ENCODE measurements at places on chromosomes 11 and 22.

GRCh38 chr11:63680834-63681320 lies 423 bp upstream of the RTN3 start:
- DNase-seq, result no peak

DNA sequence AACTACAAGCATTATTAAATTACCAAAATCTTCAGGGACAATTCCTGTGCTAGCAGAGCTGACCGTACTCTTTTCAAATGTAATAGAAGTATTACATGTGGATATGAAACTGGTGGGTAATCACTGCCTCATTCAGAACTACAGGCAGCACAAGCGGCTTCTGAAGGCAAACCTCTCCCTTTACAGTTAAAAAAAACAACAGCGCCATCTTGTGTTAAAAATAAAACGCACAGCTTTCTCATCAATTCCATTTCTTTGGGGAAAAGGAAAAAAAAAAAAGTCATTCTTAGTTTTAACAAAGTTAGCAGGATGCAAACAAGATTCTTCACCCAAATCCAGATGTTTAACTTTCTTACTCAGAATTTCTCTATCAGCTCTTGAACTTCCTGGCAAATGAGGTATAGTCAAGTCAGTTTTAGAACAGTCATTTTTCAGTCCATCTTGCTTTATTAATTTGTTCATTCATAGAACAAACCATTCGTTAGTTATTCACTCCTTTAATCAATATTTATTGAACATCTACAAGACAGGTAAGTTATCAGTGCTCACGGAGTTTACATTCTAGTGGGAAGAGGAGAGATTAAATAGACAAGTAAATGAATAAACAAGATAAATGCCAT lies 331.8 kb upstream of the MPPED2 start:
- DNase-seq, result no peak

GRCh38 chr22:17155941-17156340 lies 3.1 kb downstream of the HDHD5 start:
- DNase-seq, result no peak

- DNase-seq, result no peak
Measured at GRCh38 chr22:31650391-31650790, 11.6 kb downstream of the PISD start.

DNA sequence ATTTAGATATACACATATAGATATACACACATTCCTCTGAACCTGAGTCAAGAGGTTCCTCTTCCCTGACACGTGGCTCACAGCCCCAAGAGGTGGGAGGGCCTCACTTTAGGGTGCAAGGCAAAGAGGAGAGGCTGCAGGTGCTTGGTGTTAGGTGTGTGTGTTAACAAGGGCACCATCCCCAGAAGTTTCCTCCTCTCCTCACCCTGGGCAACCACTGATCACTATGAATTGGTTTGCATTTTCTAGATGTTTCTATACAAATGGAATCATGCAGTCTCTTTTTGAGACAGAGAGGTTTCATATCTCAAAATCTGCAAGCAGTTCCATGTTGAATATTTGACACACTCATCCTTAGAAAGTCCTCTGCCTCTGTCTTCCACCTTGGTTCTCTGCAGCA lies 120.9 kb upstream of the NECTIN1 start:
- DNase-seq, result no peak

- no peak for DNase-seq
Measured at GRCh38 chr22:30010789-30011405, 69.4 kb upstream of the HORMAD2 start.

GRCh38 chr11:126416542-126417090 lies 61.1 kb downstream of the ST3GAL4 start:
- DNase-seq, result peak; percentile 80

- no peak for DNase-seq
Measured at GRCh38 chr11:104895634-104896033, 2.6 kb downstream of the CASP12 start.

- peak; percentile 60 for DNase-seq
Measured at GRCh38 chr11:798093-798713, at the start of gene SLC25A22. SLC25A22 (minus strand) TSS chr11:798281; CDS start chr11:795006, 3,275 bp downstream.

DNA sequence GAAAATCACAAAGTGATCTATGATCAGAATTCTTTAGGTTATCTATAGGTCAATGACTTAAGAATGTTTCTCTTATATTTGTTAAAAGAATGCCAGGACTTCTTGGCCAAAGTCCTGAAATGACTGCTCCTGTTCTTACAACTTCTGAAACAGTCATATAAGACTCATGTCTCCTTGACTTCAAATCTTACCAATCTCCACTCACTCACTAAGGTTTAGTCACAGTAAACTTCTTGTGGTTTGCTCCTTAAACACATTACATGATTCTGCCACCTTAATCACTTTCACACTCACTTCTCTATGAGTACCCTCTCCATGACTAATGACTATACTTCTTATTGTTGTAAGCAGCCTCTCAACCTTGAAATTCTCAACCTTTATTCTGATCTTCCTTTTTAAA lies 648.7 kb upstream of the CCDC179 start:
- no peak for DNase-seq

GRCh38 chr11:35357923-35358322 lies 61.4 kb downstream of the SLC1A2 start:
- DNase-seq, result no peak

- DNase-seq, result no peak
Measured at GRCh38 chr22:17920145-17920605, 104.2 kb downstream of the MICAL3 start.

- DNase-seq, result no peak
Measured at GRCh38 chr11:72578991-72579815, 95.0 kb downstream of the PDE2A start.

GRCh38 chr11:60098508-60098907 lies 10.0 kb downstream of the MS4A2 start:
- no peak for DNase-seq

DNA sequence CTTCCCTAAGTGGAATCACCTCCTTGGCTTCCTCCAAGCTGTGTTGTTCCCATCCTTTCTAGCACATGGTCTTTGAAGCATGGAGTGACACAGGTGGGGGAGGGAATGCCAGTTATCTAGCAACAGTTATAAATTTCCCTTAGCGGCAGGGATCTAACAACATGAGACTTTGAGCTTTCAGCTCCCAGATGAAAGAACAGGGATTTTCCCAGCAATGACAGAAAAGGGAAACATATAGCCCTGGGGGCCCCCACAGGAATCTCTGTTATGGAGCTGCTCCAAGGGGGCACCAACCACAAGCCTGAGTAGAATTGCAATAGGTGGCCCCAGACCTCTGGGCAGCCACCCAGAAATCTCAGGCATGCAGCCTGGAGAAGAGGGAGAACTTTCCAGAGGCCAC lies 163.0 kb downstream of the GRIK4 start:
- DNase-seq, result no peak

GRCh38 chr11:82557274-82557673 lies 176.4 kb downstream of the FAM181B start:
- DNase-seq, result no peak

DNA sequence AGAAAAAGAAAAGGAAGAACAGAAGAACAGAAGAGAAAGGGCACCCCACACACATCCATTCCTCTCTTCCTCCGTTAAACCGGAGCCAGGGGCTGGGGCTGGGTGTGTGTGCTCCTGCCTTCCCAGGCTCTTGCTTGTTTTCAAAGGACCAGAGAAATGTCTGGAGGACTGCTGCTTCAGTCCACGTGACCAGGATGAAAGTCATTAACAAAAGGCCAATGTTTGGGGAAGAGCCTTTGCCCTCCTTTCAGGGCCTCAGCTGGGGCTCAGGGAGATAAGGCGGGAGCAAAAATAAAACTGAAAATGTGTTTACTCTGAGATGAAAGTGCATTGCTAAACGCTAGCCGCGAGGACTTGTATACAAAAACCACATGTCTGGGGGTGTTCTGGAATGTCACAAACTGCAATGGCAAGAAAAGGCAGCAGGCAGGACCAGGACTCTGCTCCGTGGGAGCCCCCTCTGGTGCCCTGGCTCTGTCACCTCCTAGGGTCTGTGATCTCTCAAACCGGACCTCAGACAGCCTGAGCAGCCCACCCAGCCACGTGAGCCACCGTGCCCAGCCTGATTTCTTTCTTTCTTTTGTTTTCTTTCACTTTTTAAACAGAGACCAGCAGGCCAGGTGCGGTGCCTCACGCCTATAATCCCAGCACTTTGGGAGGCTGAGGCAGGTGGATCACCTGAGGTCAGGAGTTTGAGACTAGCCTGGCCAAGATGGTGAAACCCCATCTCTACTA lies 31.6 kb upstream of the MYH9 start:
- peak; percentile 16 for DNase-seq

GRCh38 chr22:21030621-21031544 lies 1.5 kb downstream of the SLC7A4 start:
- no peak for DNase-seq

- no peak for DNase-seq
Measured at GRCh38 chr11:76653674-76654284, 16.8 kb downstream of the LRRC32 start.

DNA sequence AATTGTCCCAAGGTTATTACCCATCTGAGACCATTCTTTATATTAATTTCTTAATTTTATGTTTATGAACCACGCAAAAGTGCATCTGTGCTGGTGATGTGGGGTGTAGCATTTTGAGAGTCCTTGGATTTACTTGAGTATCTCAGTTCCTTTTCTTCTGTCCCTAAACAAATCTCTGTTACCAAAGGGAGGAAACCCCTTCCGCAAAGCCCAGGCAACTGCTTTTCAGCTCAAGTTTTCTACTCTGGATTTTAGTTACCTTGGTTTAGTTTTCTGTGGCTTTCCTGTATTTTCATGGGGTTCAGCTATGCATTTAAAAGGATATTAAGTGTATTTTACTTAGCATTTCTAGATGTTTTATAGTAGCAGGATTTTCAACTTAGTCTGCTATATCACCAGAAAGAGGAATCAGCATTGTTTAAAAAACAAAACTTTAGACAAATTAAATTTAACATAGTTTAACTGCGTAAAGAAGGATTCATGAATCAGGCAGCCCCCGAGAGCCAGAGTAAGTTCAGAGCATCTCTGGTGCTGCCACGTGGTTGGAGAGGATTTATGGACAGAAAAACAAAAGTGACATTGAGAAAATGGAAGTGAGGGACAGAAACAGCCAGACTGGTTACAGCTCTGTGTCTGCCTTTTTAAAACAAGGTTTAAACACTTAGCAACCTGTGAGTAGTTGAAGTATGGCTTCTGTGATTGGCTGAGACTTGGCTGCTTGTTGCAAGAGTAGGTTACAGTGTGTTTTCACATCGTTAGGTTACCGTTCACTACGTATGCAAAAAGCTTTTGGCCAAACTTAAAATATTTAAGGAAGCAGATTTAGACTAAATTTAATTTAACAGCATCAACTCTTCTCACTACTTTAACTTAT lies 9.6 kb downstream of the ADM start:
- DNase-seq, result no peak

DNA sequence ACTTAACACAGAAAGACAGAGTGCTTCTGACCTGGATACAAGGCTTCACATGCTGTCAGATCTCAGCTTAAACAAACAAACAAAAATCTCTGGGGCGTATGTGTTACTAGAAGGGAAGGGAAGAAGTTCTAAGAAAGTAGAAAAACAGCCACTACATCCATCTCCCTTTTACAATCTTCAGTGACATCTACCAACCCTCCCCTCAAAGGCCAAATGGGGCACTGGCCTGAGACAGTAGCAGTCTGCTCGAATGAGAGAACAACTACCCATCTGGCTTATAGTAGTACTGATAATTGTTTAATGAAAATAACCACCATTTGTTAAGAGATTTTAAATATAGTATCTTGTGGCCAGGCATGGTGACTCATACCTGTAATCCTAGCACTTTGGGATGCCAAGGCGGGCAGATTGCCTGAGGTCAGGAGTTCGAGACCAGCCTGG lies 29.4 kb downstream of the CCDC83 start:
- DNase-seq, result no peak

DNA sequence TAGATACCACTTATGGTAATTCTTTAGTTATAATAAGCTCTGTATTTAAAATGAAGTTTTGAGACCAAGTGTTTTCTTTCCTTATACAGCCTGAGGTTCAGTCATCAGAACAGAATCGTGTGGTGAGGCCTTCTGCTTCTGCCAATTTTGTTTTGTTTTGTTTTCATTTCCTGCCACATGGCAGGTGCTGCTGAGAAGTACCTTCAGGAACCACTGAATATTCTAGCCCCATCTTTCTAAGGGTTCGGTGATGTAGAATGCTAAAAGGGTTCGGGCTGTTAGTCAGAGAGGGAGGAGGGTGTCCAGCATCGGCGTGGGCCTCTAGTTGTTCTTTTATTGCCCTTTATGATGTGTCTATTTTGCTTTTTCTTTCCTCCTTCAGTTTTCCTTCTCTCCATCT lies 25.8 kb downstream of the TNRC6B start:
- DNase-seq, result no peak

DNA sequence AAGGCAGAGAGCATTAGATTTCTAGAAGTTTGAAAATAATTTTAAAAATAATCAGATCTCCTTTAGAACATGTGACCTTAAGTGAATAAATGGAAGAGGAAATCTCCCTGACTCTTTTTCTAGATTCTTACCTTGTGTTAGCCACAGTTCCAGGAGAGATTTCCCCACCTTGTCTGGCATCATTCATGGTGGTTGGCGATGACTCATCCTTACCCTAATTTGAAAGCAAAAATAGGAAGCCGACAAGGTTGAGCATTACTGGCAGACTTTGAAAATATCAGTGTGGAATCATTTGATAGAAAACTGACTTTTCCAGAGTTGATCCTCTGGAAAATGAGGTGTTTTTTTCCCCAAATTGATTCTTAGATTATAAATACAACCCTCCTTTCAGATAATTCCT lies 48.1 kb downstream of the CNTN5 start:
- no peak for DNase-seq

- no peak for DNase-seq
Measured at GRCh38 chr11:65559535-65559934, 1.4 kb upstream of the LTBP3 start.

- no peak for DNase-seq
Measured at GRCh38 chr11:11290354-11290753, 62.7 kb downstream of the CSNK2A3 start.

GRCh38 chr11:2192435-2192834 lies 20.8 kb upstream of the TH start:
- DNase-seq, result no peak

DNA sequence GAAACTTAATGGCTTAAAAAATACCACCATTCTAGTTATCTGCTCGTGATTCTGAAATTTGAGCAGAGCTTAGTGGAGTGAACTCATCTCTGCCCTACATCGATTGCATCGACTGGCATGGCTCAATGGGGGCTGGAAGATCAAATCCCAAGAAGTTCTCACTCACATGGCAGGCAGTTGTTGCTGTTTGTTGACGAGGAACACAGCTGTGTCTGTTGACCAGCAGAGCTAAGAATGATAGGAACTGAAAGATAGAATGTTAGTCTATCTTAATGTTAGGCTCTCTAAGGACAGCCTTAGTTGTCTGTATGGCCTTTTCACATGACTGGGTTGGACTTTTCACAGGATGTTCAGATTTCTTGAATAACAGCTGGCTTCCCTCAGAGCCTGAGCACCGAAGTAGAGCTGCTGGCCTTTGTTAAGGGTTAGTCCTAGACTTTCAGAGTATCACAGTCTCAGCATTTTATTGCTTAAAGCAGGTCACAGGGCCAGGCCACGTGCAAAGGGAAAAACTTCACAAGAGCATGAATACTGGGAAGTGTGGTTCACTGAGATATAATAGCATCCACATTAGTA lies 31.6 kb upstream of the IZUMO1R start:
- DNase-seq, result no peak
